ENCODE measurements at places on chromosomes 13 and 19. TPM values are rescaled to one million over a fixed set of nuclear protein-coding genes. Genes with fewer than 3 reads are reported as not detected.

DNA sequence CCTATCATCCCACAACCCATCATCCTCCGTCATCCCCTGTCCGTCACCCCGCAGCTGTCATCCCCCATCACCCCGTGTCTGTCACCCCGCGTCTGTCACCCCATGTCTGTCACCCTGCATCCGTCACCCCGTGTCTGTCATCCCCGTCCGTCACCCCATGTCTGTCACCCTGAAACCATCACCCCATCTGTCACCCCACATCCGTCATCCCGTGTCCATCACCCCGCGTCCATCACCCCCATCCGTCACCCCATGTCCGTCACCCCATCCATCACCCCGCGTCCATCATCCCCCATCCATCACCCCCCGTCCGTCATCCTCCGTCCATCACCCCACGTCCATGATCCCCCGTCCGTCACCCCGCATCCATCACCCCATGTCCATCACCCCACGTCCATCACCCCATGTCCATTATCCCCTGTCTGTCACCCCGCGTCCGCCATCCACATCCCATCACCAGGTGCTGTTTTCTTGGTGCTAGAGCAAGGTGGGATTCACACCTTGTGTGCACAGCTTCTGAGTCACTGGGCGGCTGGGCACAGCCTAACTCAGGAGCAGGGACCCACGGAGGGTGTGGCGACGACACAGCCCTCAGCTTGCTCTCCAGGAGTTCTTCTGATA is 24.2 kb downstream of the RASA3 start:
- no peak overlapping the region for H3K4me3 ChIP-seq
- peaks cover 18% of the 10 kb centered on the region for H3K36me3 ChIP-seq
- H3K27ac ChIP-seq, result peak overlapping the region; percentile 50
- no peaks in the 10 kb centered on the region for H3K27me3 ChIP-seq
- H3K4me1 ChIP-seq, result peaks cover 31% of the 10 kb centered on the region
- DNase-seq, result no peak

The FCGBP gene
- 6.1 TPM for total RNA-seq

DNA sequence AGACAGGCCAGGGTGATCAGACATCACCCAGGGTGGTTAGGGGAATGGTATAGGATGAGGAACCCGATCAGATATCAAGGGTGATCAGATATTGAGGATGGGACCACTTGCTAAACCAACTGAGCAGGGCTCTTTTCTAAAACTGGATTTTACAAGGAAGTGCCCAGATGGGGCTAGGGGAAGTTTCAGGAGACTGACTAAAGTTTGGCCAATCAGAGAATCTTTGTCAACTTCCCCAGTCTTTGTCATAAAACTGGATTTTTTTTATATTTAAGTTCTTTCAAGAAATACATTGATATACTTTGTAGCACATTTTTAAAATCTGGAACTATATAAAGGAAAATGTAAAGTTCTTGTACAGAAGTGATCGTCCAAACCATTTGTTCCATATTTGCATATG is 30.5 kb upstream of the DLEU7 start:
- H3K4me1 ChIP-seq, result no peaks in the 10 kb centered on the region
- no peak for DNase-seq
- no peak overlapping the region for H3K27ac ChIP-seq
- no peak overlapping the region for H3K4me3 ChIP-seq

GRCh38 chr19:42290523-42291434 is 11.2 kb upstream of the PRR19 start:
- H3K4me1 ChIP-seq, result peaks cover 16% of the 10 kb centered on the region
- H3K4me3 ChIP-seq, result no peak overlapping the region
- H3K36me3 ChIP-seq, result peaks cover 74% of the 10 kb centered on the region
- peak; percentile 64 for DNase-seq

All from activated B cell treated with CpG ODN at 0.5 μM for 24 hours (primary cell).